Activated CD8-positive, alpha-beta memory T cell treated with anti-CD3 and anti-CD28 coated beads, Interleukin-2, amount 10 ng/mL, durations not matched to agents 7 days and 5 days (primary cell): ENCODE measurements at places on chromosomes 5 and 9.

DNA sequence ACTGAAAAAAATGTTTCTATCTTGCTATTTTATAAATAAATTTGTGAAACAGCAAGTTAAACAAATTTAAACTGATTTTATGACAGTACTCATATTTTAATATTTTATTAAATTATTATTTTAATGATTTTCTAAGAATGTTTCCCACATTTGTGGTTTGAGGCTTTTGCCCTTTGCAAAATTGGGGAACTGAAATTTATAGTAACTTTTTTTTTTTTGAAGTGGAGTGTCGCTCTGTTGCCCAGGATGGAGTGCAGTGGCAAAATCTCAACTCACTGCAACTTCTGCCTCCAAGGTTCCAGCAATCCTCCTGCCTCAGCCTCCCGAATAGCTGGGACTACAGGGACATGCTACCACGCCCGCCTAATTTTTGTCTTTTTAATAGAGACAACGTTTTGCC, 7.2 kb upstream of the ADGRV1 start:
- no peak for DNase-seq

DNA sequence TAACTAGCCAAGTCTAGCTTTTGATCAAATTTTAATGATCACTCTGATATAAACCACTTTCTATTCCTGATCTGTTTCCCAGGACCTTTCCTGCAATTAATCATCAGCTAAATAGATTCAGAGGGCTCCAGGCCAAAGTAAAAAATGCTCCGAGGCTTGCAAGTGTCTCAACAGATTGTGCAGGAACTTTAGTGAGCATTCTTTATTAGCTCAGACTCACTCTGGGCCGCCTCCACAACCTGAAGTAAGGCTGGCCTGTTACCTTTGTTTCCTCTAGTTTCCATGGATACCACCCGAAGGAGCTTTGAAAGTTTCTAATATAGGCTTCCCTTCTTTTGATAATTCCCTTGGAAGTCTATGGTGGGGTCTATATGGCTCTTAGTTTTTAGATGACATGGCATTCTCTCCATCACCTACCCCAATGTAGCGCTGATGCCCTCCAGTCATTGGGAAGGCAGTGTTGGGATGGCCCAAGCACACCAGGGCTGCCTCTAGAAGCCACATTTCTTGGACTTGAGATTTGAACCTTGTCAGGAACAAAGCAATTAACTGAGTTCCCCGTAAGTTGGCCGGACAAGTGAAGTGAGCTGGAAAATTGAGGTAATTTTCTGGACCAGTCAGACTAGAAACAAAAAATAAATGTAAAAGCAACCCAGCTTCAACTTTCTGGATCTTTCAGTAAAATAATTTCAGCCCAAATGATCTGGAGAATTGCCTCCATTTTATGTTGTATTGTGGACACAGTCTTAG, 97.6 kb upstream of the LHFPL2 start:
- no peak for DNase-seq

DNA sequence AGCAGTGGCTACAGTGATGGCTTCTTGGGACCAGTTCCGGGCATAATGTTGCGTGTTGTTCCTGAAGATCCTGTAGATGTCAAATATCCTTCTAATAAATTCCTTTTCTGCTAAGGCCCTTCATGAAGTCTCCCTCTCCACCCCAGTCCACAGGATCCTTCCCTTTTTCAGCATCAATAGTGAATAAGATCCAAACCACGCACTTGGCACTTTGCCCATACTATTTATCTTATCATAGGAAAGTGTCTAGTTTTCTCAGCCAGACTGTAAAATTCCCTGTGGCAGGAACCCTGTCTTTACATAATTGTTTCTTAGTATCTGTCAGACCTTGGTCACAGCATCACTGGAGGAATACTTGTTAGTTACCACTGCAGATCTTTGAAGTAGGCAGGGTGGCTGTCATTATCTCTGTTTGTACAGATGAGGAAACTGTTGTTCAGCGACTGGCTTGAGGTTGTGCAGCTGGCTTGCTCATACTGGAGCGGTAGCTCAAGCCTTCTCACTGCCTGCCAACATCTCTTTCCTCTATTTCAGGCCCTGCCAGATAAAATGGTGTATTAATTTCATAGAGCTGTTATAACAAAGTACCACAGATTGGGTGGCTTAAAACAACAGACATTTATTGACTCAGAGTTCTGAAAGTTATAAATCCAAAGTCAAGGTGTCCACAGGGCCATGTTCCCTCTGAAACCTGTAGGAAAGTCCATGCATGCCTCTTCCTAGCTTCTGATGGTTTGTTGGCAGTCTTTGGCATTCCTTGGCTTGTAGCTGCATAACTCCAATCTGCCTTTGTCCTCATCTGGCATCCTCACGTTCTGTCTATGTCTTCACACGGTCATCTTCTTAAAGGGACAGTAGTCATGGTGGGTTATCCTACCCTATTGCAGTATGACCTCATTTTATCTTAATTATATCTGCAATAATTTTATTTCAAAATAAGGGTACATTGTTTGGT, 33.5 kb upstream of the APC start:
- DNase-seq = no peak

DNA sequence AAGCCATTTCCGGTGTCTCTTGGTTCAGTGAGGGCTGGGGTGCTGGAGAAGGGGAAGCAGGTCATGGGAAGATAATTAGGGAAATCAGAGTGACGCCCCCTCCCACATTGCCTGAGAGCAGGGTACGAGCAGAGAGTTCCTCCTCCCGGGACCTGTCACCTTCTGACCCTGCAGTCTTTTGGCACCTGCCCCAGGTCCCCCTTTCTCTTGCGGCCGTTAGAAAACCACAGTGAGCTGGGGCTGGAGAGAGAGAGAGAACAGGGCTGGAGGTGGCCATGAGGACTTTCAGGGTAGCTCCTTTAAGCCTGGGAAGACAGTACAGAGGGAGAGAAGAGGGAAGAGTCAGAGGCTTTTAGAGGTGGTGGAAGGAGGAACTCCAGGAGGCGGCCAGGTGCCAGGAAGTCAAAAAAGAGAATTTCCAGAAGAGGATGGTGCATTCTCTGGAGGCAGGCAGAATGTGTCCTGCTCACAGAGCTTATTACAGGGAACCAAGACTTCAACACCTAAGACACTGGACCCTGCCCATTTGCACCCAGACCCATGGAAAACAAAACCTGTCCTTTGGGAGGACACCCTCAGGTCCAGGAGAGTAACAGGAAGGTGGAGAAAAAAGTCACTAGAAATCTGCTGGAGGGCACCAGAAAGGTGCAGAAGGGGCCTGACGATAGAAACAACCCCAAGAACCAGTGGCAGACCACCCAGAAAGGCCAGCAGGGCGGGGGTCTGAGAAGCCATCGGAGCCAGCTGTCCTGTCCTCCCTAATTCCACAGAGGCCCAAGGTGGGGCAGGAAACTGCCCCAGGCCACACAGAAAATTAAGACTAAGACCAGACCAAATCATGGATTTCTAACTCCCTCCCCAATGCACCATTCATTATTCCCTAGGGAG, 6.5 kb upstream of the ACSL6 start:
- no peak for DNase-seq

- no peak for DNase-seq
These were observed 43.8 kb downstream of the MRPS27 start for GRCh38 chr5:72276219-72276752.

DNA sequence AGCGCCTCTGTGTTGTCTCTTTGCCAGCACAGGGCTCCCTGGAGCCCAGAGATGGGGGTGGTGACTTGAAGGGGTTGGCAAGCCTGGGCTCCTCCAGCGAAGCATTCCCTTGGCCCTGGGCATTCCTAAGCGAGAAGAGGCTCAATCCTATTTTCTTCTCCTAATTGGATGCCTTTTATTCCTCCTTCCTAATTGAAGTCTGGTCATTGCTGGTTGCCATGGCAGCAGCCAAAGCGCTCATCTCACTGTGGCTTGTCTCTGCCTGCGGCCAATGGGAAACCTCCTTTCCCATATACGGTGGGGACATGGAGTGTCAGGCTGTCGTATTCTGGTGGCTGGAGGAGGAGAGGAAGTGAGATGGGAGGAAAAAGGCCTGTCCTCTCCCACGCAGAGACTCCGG, 52.3 kb upstream of the RARS1 start:
- no peak for DNase-seq

GRCh38 chr5:140073296-140073695, 30.2 kb upstream of the NRG2 start:
- DNase-seq = no peak

DNA sequence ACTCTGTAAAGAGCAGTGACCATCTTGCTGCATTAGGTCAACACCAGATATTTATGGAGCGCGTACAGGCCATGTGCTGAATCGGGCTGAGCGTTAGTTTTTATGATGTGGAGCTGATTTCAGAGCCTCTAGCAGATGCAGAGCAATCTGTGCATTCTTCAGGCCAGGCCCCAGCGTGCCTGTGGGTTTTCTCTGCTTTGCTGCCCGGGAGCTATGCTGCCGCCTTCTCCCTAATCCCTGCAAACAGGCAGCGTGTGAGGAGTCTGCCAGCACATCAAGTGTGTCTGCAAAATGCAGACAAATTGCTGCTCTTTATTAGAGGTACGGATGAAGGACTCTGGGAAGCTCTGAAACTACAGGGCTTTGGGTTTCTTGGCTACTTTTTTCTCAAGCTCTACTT, 170.0 kb downstream of the NTRK2 start:
- no peak for DNase-seq

- no peak for DNase-seq
These were observed 559.2 kb downstream of the PSAT1 start for GRCh38 chr9:78856144-78856543.

DNA sequence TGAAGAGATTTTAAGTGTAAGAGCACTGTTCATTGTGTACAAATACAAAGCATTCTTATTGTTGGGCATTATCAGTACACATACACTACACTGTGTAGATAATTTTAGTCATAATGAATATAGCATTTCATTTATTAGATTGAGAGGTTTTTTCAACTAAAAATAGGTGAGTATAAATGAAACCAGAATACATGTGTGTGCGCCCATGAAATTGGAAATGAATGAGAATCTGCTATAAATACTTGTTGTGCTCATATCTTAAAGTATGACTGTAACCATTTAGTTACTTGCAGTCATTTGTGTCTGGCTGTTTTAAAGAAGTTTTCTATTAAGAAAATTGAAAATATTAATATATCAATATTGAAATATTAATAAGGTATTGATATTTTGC, 189.0 kb upstream of the MEF2C start:
- DNase-seq = no peak

DNA sequence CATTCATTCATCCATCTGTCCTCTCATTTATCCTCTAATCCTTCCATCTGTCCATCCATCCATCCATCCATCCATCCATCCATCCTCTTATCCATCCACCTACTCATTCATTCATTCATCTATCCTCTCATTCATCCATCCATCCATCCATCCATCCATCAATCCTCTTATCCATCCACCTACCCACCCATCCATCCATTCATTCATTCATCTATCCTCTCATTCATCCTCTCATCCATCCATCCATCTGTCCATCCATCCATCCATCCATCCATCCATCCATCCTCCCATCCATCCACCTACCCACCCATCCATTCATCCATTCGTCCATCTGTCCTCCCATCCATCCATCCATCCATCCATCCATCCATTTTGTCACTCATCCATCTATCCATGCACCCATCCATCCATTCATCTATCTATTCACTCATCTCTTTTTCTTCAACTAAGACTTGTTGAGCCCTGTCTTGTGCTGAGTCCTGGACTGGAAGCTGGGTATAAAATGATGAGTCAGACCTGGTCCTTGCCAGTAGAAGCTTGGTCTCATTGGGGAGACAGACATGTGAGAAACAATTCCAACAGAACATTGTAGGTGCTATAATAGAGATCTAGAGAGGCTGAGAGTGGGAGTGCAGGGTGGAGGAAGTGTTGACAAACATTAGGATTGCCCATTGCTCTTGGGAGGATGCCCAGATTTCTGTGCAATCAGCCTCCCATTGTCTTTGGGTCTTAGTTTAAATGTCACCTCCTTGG, 55.0 kb upstream of the IER5L start:
- DNase-seq = no peak

DNA sequence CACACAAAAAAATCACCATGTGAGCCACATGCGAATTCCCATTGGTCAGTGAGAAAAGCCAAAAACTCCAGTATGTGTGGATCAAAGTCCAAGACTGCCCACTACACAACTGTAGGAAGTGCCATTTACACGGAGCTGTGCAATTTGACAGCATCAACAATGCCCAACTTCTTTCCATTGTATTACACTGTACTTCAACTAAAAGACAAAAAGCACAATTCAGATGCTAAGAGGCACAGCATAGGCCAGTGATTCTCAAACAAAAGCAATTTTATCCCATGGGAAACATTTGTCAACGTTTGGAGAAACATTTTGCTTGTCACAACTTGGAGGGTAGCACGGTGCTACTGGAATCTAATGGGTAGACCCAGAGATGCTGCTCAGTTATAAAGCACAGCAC, 39.8 kb downstream of the IARS1 start:
- DNase-seq = no peak

DNA sequence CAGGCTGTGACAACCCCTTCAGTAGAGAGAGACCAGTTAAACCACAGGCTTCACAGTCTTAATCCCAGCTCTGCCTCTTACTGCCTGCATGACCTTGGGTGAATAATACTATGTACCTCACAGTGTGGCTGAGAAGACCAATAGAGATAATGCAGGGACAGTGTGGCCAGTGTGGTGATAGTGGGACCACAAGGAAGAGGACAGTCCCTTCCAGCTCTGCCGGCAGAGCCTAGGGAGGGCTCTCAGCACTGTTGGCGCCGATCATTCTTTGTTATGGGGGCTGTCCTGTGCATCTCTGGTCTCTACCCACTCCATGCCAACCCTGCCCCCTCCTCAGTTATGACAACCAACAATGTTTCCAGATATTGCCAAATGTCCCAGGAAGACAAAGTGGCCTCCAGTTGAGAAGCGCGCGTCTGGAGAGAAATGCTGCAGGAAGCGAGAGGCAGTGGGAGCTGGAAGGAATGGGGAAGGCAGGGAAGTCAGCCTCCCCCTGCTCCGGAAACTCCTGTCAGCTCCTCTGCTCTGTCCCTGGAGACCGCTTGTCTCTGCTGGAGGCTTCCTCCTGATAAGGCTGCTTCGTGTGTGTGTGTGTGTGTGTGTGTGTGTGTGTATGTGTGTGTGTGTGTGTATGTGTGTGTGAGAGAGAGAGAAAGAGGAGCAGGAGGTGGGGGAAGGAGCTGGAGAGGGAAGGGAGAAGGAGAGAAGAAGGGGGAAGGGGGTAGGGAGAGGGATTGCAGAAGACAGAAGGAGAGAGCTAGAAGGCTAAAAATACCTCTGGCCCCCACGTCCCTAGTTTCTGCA, 31.8 kb upstream of the FABP6 start:
- DNase-seq = no peak

DNA sequence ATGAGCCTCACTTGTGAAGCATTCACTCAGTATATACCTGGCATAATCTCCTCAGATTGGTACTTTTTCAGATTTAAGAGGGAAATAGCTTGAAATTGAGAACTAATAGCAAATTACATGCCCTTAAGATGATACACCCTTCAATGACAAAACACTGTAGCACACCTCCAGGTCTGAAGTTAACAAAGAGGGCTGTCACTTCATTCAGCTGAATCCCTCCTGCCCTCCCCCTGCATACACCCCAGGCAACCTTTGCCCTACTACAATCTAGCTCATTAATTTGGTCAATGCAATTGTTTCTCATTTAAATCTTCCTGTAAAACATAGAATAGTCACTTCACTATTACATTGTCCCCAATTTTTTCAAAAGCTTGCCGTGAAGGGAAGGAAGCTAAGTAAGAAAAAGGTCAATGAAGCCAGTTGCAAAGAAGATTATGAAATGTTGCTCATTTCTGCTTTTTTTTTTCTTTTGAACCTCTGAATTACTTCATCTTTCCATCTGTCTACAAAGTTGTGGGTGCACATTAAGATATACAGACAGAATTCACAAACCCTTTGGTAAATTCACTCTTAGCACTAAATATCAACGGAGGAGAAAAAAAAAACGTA, 294.8 kb upstream of the PTGER4 start:
- DNase-seq = no peak

- DNase-seq = no peak
These were observed 49.8 kb downstream of the NR6A1 start for GRCh38 chr9:124721109-124721906.
